Trophoblast cell (in vitro differentiated cells and primary cell): ENCODE measurements at places on chromosomes 12 and 14.

GRCh38 chr12:26231921-26232320 is 36.5 kb downstream of the SSPN start:
- no peak for DNase-seq

- no peak for DNase-seq
Observed at GRCh38 chr12:26825459-26826016, 7.5 kb downstream of the ITPR2 start.

GRCh38 chr12:119666900-119667576 is 895 bp upstream of the PRKAB1 start:
- no peak for DNase-seq

- DNase-seq, result peak; percentile 21
Observed at GRCh38 chr12:49019443-49020324, 1.1 kb upstream of the PRKAG1 start.

GRCh38 chr12:3671330-3672112 is 81.4 kb downstream of the CRACR2A start:
- DNase-seq, result peak; percentile 74
